Glutamatergic neuron (in vitro differentiated cells): ENCODE measurements at places on chromosomes 11 and 22. TPM values are rescaled to one million over a fixed set of nuclear protein-coding genes. Genes with fewer than 3 reads are reported as not detected.

The SCO2 gene
- 4.8 TPM for total RNA-seq

The TMEM121B gene
- total RNA-seq: 44.1 TPM

The TRIM49 gene
- total RNA-seq: 1.1 TPM

The SYT7 gene
- total RNA-seq: 93.6 TPM

The TMEM135 gene
- 38.1 TPM for total RNA-seq

The KRTAP5-11 gene
- not detected for total RNA-seq

The OR5AP2 gene
- total RNA-seq: not detected

The AP1B1 gene
- 77.9 TPM for total RNA-seq

The FERMT3 gene
- total RNA-seq: 2.0 TPM

The HIC2 gene
- 60.7 TPM for total RNA-seq

DNA sequence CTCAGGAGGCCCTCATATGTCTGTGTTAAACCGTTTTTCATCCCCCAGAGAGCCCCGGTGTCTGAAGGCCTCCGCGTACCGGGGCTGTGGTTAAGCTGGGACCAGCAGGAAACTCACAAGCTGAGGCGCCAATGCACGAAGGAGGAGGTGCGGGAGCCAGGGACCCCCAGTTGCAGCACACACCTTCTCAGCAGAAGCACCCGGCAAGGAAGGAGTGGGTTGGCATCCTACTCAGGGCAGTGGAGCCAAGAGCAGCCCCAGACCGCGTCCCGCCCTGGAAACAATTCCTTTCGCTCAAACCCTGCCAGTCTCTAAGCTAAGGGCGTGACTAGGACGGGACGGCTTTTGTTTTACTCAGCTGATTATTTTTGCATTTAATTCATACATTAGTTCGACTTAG, 726.9 kb downstream of the BRD1 start:
- DNase-seq: no peak

GRCh38 chr11:69353696-69354544, 60.0 kb downstream of the MYEOV start:
- DNase-seq: peak; percentile 36

DNA sequence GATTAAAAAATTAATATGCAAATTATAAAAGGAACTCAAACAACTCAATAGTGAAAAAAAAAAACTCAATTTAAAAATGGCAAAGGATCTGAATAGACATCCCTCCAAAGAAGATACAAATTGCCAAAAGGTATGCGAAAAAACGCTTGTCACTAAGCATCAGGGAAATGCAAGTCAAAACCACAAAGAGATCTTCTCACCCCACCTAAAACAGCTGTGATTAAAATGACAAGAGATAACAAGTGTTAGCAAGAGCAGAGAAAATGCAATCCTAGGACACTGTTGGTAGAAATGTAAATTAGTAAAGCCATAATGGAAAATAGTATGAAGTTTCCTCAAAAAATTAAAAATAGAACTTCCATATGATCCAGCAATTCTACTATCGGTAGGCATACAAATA, 166.3 kb upstream of the ZC3H12C start:
- no peak for DNase-seq

DNA sequence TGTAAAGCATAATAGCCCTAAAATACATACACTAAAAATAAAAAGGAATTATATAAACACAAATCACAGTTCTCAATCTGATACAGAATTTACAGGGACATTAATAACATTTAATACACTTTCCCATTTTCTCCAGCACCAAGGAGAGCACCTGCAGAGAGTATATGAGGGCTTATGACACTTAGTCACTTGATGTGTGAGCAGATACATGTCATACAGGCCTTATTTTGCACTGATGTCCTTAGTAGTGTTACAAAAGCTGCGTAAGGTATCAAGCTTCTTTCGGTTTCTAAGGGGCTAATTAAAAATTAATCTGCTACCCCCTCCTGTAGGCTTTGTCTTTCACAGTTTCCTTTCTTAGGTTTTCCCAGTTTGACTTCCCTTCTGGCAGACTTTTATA, 61.3 kb downstream of the TRIM44 start:
- no peak for DNase-seq

DNA sequence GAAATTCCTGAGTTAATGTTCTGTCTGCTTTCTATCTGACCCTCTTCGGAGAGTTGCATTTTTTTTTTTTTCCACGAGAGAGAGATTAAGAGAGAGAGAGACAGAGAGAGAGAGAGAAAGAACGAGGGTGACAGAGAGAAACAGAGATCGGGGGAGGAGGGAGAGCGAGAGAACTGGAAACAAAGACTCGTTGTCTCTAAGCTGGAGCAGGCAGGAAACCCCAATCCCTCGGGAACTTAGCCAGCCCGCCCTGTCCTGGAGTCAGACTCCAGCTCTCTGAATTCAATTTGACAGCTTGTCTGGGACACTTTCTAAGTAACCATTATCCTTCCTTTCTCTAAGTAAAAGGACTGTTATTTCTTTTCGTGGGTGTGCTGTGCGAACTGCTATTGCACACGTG, 76.9 kb downstream of the KCNJ1 start:
- peak; percentile 72 for DNase-seq
